Naive B cell (primary cell): ENCODE measurements at places on chromosomes 7 and 10.
A peak's percentile ranks its signal among the peaks of the same experiment; 100 is the strongest.

- H3K27me3 ChIP-seq, result peaks cover 14% of the 10 kb centered on the region
- H3K4me1 ChIP-seq, result no peaks in the 10 kb centered on the region
- H3K4me3 ChIP-seq, result no peak overlapping the region
- no peak overlapping the region for H3K27ac ChIP-seq
- no peaks in the 10 kb centered on the region for H3K36me3 ChIP-seq
Observed at GRCh38 chr7:92158660-92159575, 20.0 kb downstream of the LRRD1 start.

GRCh38 chr10:117399341-117400196, 24.3 kb upstream of the PDZD8 start:
- no peak overlapping the region for H3K27ac ChIP-seq
- DNase-seq, result no peak

DNA sequence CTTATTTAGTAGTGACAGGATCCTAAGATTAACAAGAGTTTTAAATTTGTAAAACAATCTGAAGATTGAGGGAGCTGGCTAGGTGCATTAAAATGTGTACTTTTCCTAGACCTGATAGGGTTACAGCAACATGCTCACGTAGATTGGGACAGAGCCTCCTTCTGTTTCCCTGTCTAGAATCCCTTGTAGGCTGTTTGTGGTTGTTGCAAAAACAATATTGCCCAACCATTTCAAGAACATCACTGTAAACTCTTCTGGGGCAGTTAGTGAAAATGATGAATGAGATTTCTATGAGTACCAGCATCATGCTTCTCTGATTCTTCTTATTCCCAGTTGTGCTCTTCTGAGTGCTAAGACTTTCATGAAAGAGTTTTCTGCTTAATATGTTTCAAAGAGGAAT, 14.7 kb upstream of the CPED1 start:
- H3K27me3 ChIP-seq, result no peaks in the 10 kb centered on the region
- H3K27ac ChIP-seq, result no peak overlapping the region
- no peak overlapping the region for H3K4me3 ChIP-seq
- H3K4me1 ChIP-seq, result no peaks in the 10 kb centered on the region
- peaks cover 36% of the 10 kb centered on the region for H3K36me3 ChIP-seq
- DNase-seq, result no peak

GRCh38 chr7:111126987-111127386, 36.1 kb downstream of the LRRN3 start:
- no peak overlapping the region for H3K4me3 ChIP-seq
- no peaks in the 10 kb centered on the region for H3K36me3 ChIP-seq
- DNase-seq, result no peak
- no peak overlapping the region for H3K27ac ChIP-seq
- H3K27me3 ChIP-seq, result no peaks in the 10 kb centered on the region
- H3K4me1 ChIP-seq, result no peaks in the 10 kb centered on the region

DNA sequence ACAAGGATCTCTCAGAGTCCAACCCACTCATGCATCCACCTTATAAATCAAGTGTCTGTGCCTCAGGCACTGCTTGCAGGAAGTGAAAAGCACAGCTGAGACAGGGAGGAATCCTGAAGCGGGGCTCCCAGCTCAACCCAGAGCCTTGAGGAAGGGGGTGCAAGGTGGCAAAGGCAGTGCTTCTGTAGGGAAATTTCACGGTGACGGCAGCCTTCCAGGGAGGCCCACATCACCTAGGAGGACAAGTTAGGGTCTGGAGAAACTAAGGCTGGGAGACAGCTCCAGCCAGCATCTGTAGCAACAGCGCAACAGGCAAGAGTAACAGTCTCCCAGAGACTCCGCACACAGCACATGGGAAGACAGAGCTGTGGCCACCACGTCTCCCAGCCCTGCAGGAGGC, 2.7 kb downstream of the AOC1 start:
- no peaks in the 10 kb centered on the region for H3K36me3 ChIP-seq
- no peaks in the 10 kb centered on the region for H3K4me1 ChIP-seq
- no peak overlapping the region for H3K27ac ChIP-seq
- no peak for DNase-seq
- H3K27me3 ChIP-seq, result peaks cover 16% of the 10 kb centered on the region
- H3K4me3 ChIP-seq, result no peak overlapping the region

- no peak overlapping the region for H3K27ac ChIP-seq
- H3K27me3 ChIP-seq, result no peaks in the 10 kb centered on the region
- peaks cover 3% of the 10 kb centered on the region for H3K4me1 ChIP-seq
- no peak for DNase-seq
- peaks cover 12% of the 10 kb centered on the region for H3K36me3 ChIP-seq
Observed at GRCh38 chr7:131425992-131426391, 98.3 kb downstream of the MKLN1 start.

DNA sequence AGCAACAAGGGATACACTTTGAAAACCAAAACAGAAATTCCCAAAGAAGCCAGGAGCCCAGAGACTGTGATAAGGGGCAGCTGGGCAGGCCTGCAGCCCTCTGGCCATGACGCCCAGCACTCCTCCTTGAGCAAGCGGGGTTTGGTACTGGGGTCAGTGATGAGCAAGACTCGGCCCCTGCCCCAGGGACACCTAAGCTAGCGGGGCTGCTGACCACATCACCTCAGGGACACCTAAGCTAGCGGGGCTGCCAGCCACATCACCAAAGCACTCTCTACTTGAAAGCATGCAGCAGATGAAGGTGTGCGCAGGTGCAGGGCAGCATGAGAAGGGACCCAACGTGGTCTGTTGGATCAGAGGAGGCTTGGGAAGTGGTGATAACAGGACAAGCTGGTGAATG, 108.0 kb upstream of the PPP2R2D start:
- no peak overlapping the region for H3K4me3 ChIP-seq
- H3K27me3 ChIP-seq, result peaks cover 31% of the 10 kb centered on the region

GRCh38 chr7:17696422-17696821, 243.9 kb downstream of the SNX13 start:
- no peaks in the 10 kb centered on the region for H3K4me1 ChIP-seq
- DNase-seq, result no peak
- peaks cover 26% of the 10 kb centered on the region for H3K36me3 ChIP-seq
- H3K27me3 ChIP-seq, result no peaks in the 10 kb centered on the region
- no peak overlapping the region for H3K4me3 ChIP-seq

DNA sequence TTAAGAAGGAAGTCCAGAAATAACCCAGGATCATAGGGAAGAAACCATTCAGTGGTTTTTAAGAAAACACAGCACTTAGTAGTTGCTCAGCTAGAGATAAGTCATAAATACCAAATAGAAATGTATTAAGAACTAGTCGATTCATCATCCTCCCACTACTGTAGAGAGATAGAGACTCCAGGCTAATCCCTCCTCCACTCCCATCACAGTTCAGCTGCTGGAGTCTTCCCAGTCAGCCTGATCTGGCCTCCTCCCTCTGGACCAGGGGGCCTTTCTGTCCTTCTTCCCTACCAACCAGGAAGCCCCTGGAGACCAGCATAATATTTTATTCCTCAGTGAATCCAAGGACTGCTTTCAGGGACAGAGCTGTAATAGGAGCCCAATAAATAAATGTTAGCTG, 294.1 kb upstream of the YAE1 start:
- H3K4me3 ChIP-seq, result no peak overlapping the region
- H3K27me3 ChIP-seq, result peaks cover 18% of the 10 kb centered on the region
- H3K27ac ChIP-seq, result no peak overlapping the region
- no peaks in the 10 kb centered on the region for H3K4me1 ChIP-seq
- no peak for DNase-seq
- no peaks in the 10 kb centered on the region for H3K36me3 ChIP-seq

- DNase-seq, result no peak
- H3K27ac ChIP-seq, result no peak overlapping the region
- H3K4me3 ChIP-seq, result no peak overlapping the region
- H3K27me3 ChIP-seq, result peaks cover 52% of the 10 kb centered on the region
- H3K4me1 ChIP-seq, result no peaks in the 10 kb centered on the region
- H3K36me3 ChIP-seq, result no peaks in the 10 kb centered on the region
Observed at GRCh38 chr10:117471344-117471874, 71.1 kb upstream of the EMX2 start.

GRCh38 chr10:132467464-132468149, 70.0 kb upstream of the INPP5A start:
- no peak overlapping the region for H3K4me3 ChIP-seq
- H3K27ac ChIP-seq, result no peak overlapping the region
- DNase-seq, result no peak
- H3K36me3 ChIP-seq, result peaks cover 7% of the 10 kb centered on the region
- peaks cover 8% of the 10 kb centered on the region for H3K27me3 ChIP-seq

- no peaks in the 10 kb centered on the region for H3K27me3 ChIP-seq
- peaks cover 51% of the 10 kb centered on the region for H3K4me1 ChIP-seq
Observed at GRCh38 chr7:77863860-77864259, 65.3 kb downstream of the PHTF2 start.

- DNase-seq, result no peak
- no peaks in the 10 kb centered on the region for H3K27me3 ChIP-seq
- H3K4me3 ChIP-seq, result peak overlapping the region; percentile 98
- peaks cover 66% of the 10 kb centered on the region for H3K4me1 ChIP-seq
- peak overlapping the region; percentile 98 for H3K27ac ChIP-seq
Observed at GRCh38 chr7:44976746-44977196, 2.0 kb downstream of the MYO1G start.

DNA sequence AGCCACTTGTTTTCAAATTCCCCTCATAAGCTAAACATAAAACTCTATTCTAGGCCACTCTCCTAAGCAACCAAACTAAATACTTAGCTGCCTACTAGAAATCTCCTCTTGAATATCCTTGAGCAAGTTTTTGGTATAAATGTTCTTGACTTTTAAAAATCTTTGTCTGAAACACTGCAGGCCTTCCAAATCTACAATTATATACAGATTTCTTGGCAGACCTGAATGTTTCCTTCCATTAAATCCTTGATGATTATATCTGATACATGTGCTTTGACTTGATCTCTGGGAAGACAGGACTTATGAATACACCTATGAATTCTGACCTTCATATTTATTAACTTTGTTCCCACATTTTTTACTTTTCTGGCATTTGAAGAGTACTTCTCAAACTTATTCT, 314.5 kb downstream of the CACNA2D1 start:
- no peak overlapping the region for H3K4me3 ChIP-seq
- H3K27me3 ChIP-seq, result no peaks in the 10 kb centered on the region
- no peaks in the 10 kb centered on the region for H3K4me1 ChIP-seq
- H3K36me3 ChIP-seq, result no peaks in the 10 kb centered on the region
- no peak overlapping the region for H3K27ac ChIP-seq

GRCh38 chr10:3407208-3407607, 234.6 kb upstream of the PITRM1 start:
- no peak overlapping the region for H3K27ac ChIP-seq
- no peaks in the 10 kb centered on the region for H3K27me3 ChIP-seq

DNA sequence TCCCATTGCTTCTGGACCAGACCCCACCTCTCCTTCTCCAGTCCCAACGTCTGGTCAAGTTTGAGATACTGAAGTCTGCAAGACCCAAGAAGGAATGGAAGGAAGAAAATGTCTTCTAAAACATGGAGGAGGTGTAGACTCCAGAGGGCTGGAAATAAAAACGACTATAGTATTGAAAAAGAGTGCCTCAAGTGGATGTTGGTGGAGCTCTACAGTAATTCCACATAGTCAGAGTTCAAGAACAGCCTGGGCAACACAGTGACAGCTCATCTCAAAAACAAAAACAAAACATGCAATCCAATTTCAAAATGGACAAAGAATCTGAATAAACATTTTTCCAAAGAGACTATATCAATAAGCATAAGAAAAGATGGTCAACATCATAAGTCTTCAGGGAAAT, 2.3 kb upstream of the PCGF6 start:
- H3K27me3 ChIP-seq, result no peaks in the 10 kb centered on the region
- no peak for DNase-seq
- no peaks in the 10 kb centered on the region for H3K36me3 ChIP-seq
- H3K27ac ChIP-seq, result peak overlapping the region; percentile 47
- H3K4me3 ChIP-seq, result no peak overlapping the region
- peaks cover 5% of the 10 kb centered on the region for H3K4me1 ChIP-seq

DNA sequence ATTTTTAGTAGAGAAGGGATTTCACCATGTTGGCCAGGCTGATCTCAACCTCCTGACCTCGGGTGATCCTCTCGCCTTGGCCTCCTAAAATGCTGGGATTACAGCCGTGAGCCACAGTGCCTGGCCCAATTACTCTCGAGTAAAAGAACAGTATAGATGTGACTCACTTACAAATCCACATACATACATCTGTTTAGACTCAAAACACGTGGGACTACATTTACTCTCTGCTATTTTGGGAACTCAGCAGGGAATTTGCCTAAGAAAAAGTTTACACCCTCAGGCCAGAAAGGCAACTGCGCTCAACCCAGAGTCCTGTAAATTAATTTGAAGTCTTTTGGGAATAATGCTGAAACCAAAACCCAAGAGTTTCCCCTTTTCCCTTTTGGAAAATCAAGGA, 289.7 kb downstream of the KLF6 start:
- H3K27ac ChIP-seq, result no peak overlapping the region
- no peaks in the 10 kb centered on the region for H3K4me1 ChIP-seq
- H3K4me3 ChIP-seq, result no peak overlapping the region
- DNase-seq, result no peak
- H3K36me3 ChIP-seq, result peaks cover 2% of the 10 kb centered on the region
- peaks cover 12% of the 10 kb centered on the region for H3K27me3 ChIP-seq

GRCh38 chr10:45657033-45657926, 15.3 kb downstream of the ZFAND4 start:
- peaks cover 30% of the 10 kb centered on the region for H3K36me3 ChIP-seq
- DNase-seq, result no peak
- no peak overlapping the region for H3K4me3 ChIP-seq
- no peak overlapping the region for H3K27ac ChIP-seq
- H3K4me1 ChIP-seq, result peaks cover 16% of the 10 kb centered on the region

GRCh38 chr7:137434946-137435345, 91.4 kb upstream of the PTN start:
- H3K4me3 ChIP-seq, result no peak overlapping the region
- no peaks in the 10 kb centered on the region for H3K27me3 ChIP-seq
- no peaks in the 10 kb centered on the region for H3K4me1 ChIP-seq
- DNase-seq, result no peak
- H3K27ac ChIP-seq, result no peak overlapping the region
- H3K36me3 ChIP-seq, result no peaks in the 10 kb centered on the region

GRCh38 chr7:29806208-29806994, at the start of gene WIPF3:
TSS of gene WIPF3 (plus strand) at chr7:29806508. CDS start at chr7:29834725, 28,217 bp downstream.
- H3K4me1 ChIP-seq, result no peaks in the 10 kb centered on the region
- DNase-seq, result no peak
- H3K4me3 ChIP-seq, result peak within 1 kb of the TSS; percentile 12
- H3K27ac ChIP-seq, result no peak within 1 kb of the TSS
- H3K36me3 ChIP-seq, result peaks cover 8% of the 10 kb centered on the region

DNA sequence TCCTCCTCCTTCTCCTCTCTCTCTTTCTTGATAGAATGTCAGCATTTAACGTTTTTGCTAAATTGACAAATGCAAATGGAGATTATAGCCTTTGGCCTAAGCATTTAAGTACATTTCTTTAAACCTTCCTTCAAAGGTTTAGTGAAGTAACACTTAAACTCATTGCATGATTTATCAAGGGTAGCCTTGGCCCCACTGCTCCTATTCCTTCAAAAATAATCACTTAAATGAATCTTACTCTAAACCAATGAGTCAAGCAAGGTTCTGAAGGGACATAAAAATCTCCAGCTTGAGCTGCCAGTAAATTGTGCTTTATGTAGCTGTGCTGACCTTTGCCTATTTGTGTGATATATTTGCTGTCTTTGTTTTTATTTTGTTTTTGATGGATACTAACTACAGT, 358.5 kb upstream of the AKR1E2 start:
- DNase-seq, result no peak
- no peak overlapping the region for H3K27ac ChIP-seq
- H3K4me1 ChIP-seq, result no peaks in the 10 kb centered on the region
- no peak overlapping the region for H3K4me3 ChIP-seq
- no peaks in the 10 kb centered on the region for H3K36me3 ChIP-seq
